ENCODE measurements at places on chromosomes 16 and 17. TPM values are rescaled to one million over a fixed set of nuclear protein-coding genes. Genes with fewer than 3 reads are reported as not detected.

DNA sequence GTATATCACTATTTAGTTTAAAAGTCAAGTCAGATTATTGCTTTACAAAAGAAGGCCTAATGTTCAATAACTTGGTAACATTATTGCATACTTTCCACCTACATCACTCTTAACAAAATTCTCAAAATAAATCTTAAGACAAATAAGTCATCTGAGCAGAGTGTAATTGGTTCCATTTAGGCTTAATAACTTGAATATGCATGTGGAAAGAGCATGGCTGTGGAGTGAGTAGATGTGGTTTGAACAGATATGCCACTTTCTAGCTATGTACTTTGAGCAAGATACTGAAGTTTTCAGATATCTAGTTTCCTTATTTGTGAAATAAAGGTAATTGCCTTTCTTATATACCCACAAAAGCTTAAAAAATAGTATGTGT, 6.7 kb upstream of the EVI2A start:
- DNase-seq, result no peak

Gene CFAP97D1
- total RNA-seq, result not detected

- DNase-seq, result no peak
Measured at GRCh38 chr17:4710693-4711634, 532 bp downstream of the ARRB2 start.

GRCh38 chr17:69592692-69593350, 178.3 kb downstream of the MAP2K6 start:
- no peak for DNase-seq

GRCh38 chr16:18953547-18953946, 27.3 kb upstream of the SMG1 start:
- no peak for DNase-seq

Gene RILP
- 39.5 TPM for total RNA-seq

Gene SNRNP25
- total RNA-seq, result 11.6 TPM

Gene KRT33A
- total RNA-seq, result not detected

- no peak for DNase-seq
Measured at GRCh38 chr16:24188751-24189318, 67.3 kb upstream of the CACNG3 start.

Gene SOST
- not detected for total RNA-seq

DNA sequence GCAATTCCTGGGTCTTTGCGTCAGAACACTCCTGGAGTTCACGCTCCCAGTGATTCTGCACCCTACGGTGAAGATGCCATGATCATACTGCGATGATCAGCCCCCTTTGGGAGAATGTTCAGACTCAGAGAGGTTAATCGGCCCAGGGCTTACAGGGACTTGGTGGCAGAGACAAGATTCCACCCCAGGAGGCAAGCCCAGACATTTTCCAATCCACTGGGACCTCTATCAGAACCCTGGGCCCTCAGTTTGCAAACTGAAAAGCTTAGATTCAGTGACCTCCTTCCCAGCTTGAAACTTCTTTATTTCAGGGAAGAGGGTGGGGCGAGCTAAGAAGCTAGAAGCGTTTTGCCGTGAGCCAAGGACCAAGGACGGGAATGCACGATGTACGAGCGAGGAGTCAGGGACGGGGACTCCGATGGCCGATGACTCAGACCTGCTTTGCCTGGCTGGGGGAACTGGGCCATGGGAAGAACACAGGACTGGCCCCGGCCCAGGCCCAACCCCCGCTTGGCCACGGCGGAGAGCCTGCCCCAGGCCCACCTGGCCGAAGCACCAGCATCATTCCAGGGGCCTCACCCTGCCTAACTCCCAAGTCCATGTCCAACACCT, 34.7 kb downstream of the SOCS3 start:
- no peak for DNase-seq

- no peak for DNase-seq
Measured at GRCh38 chr17:50527155-50527762, 5.3 kb upstream of the EPN3 start.

- DNase-seq, result peak; percentile 2
Measured at GRCh38 chr16:23337836-23338550, 35.9 kb downstream of the SCNN1B start.

Gene PITPNM3
- total RNA-seq, result 15.6 TPM

DNA sequence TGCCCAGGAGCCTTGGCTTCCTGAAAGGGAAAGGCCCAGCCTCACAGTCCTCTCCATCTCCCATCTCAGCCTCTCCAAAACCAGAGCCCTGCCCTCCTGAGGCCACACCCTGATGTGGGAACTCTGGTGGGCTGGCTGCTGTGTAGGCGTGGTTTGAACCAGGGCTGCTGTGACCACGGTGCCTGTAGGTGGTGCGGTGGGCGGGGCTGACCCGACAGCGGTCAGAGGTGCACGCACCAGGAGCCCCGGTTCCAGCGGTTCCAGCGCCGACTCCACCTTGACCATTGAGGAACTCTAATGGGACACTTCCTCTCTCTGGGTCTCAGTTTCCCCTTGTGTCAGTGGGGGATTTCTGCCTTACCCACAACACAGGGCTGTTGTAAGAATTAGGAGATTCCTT, 2.4 kb downstream of the RAP1GAP2 start:
- DNase-seq, result no peak

GRCh38 chr16:12141073-12141951, 164.8 kb downstream of the SNX29 start:
- DNase-seq, result no peak

Gene RPRML
- 0.38 TPM for total RNA-seq

- DNase-seq, result no peak
Measured at GRCh38 chr17:43998552-43998951, 5.9 kb upstream of the NAGS start.

DNA sequence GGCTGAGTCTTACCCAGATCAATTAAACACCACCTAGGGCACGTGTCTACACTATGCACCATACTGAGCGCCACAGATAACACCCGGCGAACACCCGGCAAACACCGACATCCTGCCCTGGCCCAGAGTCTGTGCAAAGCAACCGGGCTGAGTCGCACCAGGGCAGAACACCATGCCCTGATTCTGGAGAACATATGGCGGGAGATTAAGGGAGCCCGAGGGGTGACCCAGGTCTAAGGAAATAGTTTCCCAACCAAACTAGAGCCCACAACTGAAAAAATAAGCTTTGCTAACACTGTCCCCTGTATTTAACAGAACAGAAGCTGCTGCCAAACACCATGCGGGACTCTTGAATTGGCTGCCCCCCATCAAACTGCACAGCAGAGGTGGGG, 22.1 kb downstream of the MYO18A start:
- DNase-seq, result no peak

DNA sequence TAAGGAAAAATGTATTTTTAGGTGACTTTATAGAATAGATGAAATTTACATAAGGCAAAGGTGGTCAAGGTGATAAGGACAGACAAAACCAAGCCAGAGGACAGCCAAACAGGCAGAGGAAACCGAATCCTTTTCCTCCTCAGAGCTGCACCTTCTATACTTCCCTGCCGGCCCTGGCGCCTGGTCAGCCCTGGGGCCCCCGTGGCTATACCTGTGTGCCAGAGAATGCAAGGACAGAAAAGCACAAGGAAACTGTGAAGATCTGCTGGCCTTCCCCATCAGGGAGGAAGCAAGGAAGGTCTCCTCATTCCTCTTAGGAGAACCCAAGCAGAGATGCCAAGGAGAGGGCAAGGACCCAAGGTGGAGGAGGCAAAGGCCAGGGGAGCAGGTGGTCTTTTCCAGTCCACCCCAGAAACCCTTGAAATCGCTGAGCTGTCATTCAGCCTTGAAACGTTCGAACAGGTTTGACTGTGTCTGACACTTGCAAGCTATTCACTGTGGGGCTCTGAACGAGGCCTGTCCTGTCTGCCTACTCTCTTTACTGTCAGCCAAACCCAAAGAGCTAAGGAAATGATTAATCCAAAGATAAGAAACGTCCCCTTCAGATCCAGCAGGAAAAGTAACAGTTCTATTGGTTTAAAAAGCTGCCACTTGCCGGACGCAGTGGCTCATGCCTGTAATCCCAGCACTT, 114.4 kb downstream of the XYLT1 start:
- DNase-seq, result no peak

- DNase-seq, result no peak
Measured at GRCh38 chr17:16676676-16677268, 13.3 kb upstream of the CCDC144A start.

Gene DHX58
- total RNA-seq, result 27.5 TPM

Gene LGALS9
- total RNA-seq, result 185 TPM

Data from upper lobe of right lung (tissue), 1 donor.